ENCODE measurements at places on chromosomes 11 and 22.

- DNase-seq: no peak
Observed at GRCh38 chr11:119567688-119568582, 145.0 kb upstream of the THY1 start.

- DNase-seq: no peak
Observed at GRCh38 chr11:118522571-118523072, 4.7 kb upstream of the TTC36 start.

DNA sequence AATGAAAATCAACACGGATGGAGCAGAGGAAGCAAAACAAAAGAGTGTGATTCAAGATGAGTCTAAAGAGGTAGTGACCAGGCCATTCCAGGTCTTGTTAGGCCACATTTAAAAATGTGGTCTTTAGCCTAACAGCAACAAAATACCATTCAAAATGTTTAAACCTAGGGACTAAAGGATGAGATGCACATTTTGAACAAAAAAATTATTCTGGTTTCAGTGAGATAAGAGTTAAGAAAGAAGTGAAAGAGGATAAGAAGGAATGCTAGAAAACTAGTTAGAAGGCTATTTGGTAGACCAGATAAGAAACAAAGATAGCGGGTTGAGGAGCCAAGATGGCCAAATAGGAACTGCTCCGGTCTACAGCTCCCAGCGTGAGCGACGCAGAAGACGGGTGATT, 85.2 kb downstream of the CWF19L2 start:
- DNase-seq: no peak

DNA sequence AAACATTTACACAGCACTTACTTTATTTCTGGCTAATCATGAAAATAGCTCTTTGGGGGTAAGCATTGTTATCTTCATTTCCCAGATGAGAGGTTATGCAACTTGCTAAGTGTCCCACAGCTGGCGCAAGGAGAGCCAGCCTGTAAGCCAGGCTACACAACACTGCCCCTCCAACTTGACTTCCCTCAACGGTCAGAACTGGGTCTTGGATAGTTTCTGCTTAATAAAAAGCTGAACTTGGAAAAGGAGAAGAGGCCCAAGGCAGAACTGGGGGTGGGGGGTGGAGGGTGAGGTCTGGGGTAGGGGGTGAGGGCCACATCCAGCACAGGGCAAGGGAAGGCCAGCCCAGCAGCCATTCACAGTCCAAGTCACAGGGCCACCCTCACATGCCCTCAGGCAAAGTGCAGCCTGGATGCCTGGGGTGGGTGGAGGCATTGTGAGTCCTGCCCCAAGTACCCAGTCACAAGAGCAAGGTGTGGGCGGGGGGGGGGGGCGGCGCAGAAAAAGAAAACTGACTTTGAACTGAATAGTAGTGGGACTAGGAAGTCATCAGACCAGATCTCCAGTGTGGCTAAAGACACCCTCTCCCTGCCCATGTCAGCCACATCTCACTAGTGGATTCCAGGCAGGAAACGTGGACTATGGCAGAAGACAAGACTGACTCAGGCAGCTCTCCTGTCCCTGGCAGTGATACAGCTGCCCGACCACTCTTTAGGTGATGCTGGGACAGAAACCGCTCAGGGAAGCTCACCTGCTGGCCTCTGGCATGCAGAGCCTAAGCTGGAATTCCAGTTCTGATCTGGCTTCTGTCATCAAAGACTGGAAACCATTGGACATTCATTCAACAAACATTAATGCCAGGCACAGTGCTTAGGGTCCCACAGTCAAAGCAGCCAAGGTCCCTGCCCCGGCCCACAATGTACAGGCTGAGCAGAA, 52.4 kb downstream of the PACSIN2 start:
- DNase-seq: peak; percentile 45
